ENCODE measurements at places on chromosomes 1 and 21.

- no peak for DNase-seq
Measured at GRCh38 chr1:33685256-33685655, 178.6 kb upstream of the HMGB4 start.

- peak; percentile 23 for DNase-seq
Measured at GRCh38 chr1:179129702-179130473, 48.0 kb downstream of the TOR3A start.

GRCh38 chr1:36560177-36560576, 77.5 kb upstream of the CSF3R start:
- no peak for DNase-seq

- no peak for DNase-seq
Measured at GRCh38 chr1:81237473-81238089, 563.2 kb upstream of the ADGRL2 start.

GRCh38 chr1:31501505-31501904, 74.8 kb upstream of the TINAGL1 start:
- no peak for DNase-seq

- DNase-seq = no peak
Measured at GRCh38 chr1:18390953-18391352, 89.8 kb upstream of the KLHDC7A start.

DNA sequence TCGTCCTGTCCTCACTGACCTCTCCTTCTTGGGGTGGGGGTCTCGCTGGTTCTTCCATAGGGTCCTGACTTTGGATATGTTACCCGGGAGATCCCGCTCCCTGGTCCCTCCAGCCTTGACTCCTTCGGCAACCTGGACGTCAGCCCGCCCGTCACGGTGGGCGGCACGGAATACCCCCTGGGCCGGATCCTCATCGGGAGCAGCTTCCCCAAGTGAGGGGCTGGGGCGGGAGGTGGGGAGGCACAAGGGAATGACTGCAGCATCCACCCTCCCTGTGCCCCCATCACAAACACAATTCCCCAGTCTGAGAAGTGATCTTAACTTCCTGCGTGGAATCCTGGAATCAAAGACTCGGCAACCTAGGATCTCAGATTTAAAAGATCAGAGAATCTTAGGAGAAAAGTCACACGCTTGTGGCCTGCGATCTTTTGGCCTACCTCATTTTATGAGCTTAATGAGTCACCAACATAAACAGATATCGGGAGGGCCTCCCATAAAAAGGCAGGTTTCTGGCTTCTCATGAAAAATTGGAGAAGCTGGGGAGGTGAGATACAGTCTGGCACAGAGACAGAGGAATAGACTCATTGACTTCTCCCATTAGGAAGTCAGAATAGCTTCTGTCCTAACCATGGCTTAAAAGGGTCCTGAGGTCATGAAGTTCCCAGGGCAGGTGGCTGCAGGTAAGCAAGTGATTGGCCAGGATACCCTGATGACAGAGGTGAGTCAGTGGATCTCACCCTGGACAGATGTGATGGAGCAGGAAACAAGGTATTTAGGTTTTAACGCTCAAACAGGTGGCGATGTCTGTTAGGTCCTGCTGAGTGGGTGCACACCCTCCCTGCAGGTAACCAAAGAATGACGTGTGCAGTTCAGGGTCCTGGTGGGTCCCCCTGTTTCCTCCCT, 15.9 kb upstream of the PADI3 start:
- DNase-seq = no peak

- DNase-seq = no peak
Measured at GRCh38 chr1:111174070-111174469, 26.4 kb downstream of the DENND2D start.

DNA sequence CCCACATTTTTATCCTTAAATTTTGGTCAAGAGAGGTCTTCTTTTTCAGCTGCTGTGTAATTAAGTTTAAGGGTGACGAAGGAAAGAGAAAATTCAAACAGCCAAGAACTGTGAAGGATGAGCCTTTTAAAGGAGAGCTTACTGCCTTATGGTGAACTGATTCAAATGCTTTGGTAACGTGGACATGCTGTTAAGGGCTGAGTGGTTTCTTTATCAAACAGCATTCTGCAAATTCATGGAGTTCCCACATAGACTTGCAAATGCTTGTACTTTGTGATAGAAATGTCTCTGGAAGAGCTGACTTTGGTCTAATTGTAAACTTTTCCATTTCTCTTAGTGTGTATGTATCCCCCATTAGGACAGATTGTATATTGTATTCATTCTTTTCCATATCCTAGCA, 93.8 kb downstream of the CHD1L start:
- no peak for DNase-seq

- DNase-seq = no peak
Measured at GRCh38 chr1:150015651-150016131, 5.2 kb upstream of the OTUD7B start.

DNA sequence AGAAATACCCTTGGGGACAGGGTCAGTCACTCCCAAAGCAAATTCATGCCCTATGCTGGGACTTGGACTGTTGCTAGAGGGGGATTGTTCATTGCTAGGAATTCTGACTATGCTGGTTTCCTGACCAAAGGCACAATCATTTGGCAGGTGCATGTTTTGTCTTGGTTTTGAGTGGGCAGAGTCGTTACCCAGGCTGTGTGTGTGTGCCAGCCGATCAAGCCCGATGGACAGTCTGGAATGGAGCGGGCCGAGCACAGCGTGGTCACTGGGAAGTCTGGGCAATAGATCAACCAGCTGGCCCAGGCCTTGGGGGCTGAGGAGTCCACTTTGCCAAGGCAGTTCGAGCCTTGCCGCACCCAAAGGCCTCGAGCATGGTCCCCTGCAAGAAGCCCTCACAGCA, 60.9 kb downstream of the HTR6 start:
- no peak for DNase-seq

DNA sequence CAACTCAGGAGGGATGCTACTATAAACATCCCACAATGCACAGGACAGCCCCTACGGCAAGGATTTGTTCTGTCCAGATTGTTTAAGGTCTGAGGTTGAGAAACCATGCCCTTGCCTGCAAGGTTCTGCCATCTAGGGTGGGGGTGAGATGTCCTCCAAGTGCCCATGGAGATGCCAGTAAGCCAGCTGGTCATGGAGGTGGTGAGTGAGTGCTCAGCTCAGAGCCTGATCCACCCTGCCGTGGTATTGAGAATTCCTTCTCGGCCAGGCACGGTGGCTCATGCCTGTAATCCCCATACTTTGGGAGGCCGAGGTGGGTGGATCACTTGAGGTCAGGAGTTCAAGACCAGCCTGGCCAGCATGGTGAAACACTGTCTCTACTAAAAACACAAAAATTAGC, 13.3 kb upstream of the CTRC start:
- DNase-seq = no peak

- DNase-seq = no peak
Measured at GRCh38 chr1:201347498-201348210, 29.8 kb downstream of the TNNT2 start.

DNA sequence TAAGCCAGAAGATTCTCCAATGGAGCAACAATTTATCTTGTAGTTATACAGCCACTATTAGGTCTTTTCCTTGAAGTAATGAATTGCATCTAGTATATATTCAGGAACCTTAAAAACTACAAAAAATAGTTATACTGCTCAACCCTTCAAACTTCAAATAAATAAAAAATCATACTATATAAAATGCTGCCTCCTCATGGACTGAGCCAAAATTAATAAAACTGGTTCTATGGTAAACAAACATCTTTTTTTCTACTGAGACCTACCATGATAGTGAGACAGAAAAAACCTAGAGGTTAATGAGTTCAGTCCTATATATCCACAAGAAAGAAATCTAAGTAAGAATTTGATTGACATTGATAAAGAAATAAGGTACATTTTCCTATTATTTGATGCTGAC, 67.7 kb downstream of the GPATCH2 start:
- no peak for DNase-seq

- no peak for DNase-seq
Measured at GRCh38 chr1:79190074-79190473, 183.5 kb upstream of the ADGRL4 start.

DNA sequence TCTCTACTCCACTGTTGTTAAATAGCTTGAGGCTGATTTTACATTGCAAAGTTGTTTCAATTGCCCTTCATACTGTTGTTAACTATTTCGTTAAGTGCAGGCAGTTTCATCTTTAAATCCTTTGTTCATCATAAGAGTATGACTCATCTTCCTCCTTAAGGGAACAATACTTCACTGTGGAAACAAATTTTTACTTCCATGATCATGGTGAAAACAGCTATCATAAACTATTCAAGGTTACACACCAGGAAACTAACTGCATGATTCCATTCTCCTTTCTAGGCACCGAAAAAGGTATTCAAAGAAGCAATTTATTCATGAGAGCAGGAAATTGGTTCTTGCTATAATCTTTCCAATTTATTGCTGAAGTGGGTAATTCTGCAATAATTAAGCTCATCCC, 593.2 kb downstream of the LRRIQ3 start:
- DNase-seq = no peak

Measured in activated CD4-positive, alpha-beta T cell treated with anti-CD3 and anti-CD28 coated beads for 4 hours (primary cell).